ENCODE measurements at places on chromosomes 6 and 20.

DNA sequence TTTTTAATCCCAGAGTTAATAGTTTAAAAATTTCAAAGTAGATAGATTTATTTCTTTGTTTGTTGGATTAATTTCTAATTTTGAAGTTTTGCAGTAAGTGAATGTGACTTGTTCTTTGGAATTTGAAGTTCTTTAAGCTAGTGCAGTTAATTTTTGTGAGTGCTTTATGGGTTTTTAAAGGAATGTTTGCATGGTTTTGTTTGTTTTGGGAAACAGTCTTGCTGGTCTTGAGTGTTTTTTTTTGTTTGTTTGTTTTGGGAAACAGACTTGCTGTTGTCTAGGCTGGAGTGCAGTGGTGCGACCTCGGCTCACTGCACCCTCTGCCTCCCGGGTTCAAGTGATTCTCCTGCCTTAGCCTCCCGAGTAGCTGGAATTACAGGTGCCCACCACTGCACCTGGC lies 9.5 kb downstream of the PANK2 start:
- no peak for DNase-seq

- DNase-seq, result no peak
These were observed 200 bp downstream of the ZBTB22 start for GRCh38 chr6:33317419-33317668.

DNA sequence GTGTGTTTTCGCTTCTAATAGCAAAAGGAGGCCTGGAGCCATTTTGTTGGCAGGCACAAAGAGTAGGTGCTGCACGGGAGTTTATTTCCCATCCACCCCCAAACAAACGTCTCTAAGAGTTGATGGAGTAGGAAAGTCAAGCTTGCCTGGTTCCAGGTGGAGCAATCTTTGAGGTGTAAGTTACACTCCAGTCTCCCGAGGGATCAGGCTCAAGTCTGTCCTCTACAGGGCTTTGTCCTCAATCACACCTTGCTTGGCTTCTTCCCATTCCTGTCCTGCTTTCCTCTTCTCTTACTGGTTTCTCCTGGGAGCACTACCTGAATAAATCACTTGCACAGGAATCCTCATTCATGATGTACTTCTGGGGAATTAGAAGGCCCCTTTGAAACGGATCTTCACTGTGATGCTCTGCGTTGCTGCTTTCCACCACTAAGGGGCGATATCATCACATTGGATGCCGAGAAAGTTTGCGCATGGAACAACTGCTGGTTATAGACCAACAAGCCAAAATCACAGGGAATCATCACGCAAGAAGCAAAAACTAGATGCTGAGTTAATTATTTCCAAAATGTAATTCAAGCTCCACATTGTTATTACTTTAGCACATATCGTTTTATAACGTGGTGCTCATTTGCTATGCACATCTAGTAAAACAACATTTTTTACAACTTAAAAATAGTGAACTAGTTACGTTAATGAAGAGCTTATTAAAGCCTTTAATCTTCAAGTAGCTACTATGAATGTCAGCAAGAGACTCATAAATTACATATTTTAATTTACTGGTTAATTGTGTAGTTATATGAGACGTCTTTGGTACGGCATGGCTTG lies 156.8 kb downstream of the DNAH8 start:
- peak; percentile 58 for DNase-seq

DNA sequence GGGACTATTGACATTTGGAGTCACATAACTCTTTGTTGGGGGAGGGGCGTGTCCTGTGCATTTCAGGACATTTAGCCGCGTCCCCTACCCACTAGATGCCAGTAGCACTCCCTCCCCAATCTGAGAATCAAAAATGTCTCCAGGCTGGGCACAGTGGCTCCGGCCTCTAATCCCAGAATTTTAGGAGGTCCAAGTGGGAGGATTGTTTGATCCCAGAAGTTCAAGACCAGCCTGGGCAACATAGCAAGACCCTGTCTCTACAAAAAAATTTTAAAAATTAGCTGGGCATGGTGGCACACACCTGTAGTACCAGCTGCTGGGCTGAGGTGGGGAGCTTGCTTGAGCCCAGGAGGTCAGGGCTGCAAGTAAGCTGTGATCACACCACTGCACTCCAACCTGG lies 2.1 kb upstream of the PREX1 start:
- DNase-seq, result no peak

GRCh38 chr20:34043025-34043424 lies 49.3 kb downstream of the RALY start:
- DNase-seq, result no peak

DNA sequence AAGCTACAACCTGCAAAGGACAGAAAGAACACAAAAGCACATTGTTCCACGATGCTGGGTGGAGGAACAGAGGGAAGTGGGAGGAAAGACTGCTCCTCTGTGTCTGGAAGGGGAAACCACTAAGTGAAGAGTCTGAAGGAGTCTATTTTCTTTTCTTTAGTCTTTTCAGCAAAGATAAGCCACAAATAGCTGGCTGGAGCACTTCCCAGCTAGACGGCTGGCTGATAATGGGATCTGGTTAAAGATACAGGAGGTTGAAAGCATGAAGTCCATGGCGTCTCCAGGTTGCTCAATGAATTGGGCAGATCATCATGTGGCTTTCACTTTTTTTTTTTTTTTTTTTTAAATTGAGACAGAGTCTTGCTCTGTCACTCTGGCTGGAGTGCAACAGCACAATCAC lies 154.0 kb upstream of the KCNG1 start:
- DNase-seq, result no peak

- DNase-seq, result peak; percentile 38
These were observed 184.4 kb downstream of the GJA10 start for GRCh38 chr6:90078513-90079289.

- no peak for DNase-seq
These were observed 107.6 kb upstream of the KHDRBS2 start for GRCh38 chr6:62393608-62394007.

DNA sequence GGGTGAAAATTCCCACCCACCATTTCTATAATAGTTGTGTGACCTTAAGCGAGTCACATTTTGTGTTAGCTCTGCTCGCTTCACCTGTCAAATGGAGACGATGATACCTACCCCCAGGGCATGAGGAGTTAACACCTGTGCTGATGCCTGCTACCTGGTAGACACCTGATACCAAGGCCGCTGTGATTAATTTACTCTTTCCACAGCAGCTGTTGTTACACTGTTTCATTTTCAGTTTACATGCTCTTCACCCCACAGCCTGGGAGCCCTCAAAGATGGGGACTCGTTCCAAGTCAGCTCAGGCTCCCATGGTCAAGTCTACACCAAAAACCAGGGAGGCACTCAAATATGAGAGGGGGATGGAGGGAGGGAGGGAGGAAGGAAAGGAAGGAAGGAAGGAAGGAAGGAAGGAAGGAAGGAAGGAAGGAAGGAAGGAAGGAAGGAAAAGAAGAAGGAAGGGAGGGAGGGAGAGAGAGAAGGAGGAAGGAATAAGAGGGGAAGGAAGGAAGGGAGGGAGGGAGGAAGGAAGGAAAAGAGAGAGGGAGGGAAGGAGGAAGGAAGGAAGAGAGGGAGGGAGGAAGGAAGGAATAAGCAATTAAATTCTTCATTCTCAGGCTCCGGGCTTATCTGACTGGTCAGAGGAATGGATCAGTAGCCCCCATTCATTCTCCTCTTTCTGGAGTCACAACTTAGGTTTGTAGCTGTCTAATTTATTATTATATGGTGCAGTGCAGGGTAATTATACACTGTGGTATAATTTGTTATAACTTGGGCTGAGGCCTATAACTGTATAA lies 40.9 kb downstream of the PDYN start:
- DNase-seq, result no peak

DNA sequence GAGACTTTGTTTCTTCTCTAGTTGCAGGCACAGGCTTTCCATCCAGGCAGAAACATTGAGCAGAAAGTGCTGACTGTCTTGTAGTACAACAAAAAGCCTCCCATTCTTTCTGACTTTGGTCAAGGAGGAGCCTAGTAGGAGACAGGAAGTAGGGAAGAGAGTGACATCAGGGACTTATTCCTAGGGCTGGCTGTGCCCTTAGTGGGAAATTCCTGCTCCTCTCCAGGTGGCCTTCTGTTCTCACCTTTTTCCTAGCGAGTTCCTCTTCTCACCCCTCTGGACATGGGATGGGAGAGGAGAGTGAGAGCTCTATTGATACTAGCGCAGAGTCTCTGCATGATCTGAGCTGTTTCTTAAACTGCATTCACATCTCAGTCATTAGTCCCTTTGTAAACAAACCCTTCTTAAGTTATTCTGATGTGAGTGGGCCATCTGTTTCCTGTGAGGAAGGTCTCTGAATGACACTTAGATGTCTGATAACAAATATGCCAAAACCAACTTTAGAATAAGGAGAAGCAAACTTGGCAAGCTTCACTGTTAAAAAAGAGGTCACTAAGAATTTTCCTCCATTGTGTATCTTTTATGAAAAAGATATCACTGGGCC lies 455.0 kb downstream of the GJA1 start:
- DNase-seq, result no peak

Measured in CD4-positive, alpha-beta T cell treated with Interleukin-15 for 4 hours (primary cell).